Activated naive CD4-positive, alpha-beta T cell treated with anti-CD3 and anti-CD28 coated beads for 36 hours (primary cell): ENCODE measurements at places on chromosomes 2 and 18. TPM values are rescaled to one million over a fixed set of nuclear protein-coding genes. Genes with fewer than 3 reads are reported as not detected.

The TFPI gene
- not detected for total RNA-seq

The LRRFIP1 gene
- 154 TPM for total RNA-seq

The SIX3 gene
- not detected for total RNA-seq

The COL5A2 gene
- 3.1 TPM for total RNA-seq

DNA sequence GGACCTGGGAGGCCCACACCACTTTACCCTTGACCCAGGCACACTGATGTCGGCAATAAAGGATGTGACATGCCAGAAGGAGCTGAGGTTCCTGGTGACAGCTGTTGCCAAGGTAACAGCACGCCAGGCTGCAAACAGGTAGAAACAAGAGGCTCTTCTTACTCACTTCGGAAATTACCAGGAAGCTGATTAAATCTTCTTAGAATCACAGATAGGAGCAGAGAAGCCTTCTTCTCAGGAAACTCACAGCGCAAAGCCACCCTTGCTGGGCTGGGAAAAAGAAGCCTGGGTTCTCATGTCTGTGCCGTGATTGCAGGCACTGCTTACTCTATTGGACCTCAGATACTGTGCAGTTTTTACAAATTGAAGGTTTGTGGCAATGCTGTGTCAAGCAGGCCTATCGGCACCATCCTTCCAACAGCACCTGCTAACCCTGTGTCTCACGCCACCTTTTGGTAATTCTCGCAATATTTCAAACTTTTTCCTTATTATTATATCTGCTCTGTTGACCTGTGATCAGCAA, 61.0 kb upstream of the TAF1B start:
- peak; percentile 91 for DNase-seq

GRCh38 chr2:66021296-66021695, 413.6 kb upstream of the MEIS1 start:
- DNase-seq: no peak

GRCh38 chr18:850960-851359, 38.9 kb upstream of the YES1 start:
- DNase-seq: no peak

- DNase-seq: no peak
Observed at GRCh38 chr18:31563778-31564177, 27.9 kb upstream of the TTR start.

GRCh38 chr2:200156166-200156835, 150.2 kb upstream of the SPATS2L start:
- no peak for DNase-seq

DNA sequence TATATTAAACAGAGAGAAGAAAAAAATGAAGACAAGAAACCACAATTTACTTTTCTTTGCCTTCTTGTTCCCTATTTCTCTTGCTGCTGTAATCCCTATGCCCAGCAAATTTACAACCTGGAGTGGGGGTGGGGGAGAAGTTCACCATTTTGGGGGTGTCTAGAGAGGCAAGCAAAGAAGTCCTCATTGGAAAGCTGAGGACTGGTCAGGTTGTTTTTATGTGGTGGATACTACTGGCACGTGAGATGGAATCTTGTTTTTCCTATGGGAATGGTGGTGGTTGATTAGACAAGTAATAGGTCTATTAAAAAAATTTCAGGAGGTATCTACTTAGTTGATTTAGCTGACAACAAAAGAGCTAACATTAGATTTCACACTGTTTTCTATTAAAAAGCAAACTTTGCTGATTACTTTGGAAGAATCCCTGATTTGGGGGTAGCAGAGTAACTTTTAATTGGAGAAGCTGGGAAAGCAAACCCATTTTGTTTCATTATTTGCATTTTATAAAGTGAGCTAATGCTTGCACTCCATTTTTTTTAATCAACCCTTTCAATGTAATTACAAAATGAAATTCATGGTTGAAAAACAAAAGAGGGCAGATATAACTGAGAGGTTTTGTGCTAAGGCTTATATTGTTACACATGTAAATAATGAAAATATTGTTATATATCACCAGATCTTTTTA, 6.0 kb downstream of the POU3F3 start:
- DNase-seq: no peak
